ENCODE measurements at places on chromosomes 1 and 21. TPM values are rescaled to one million over a fixed set of nuclear protein-coding genes. Genes with fewer than 3 reads are reported as not detected.

Gene GSTM1
- total RNA-seq: 30.6 TPM

Gene ACBD6
- 23.3 TPM for total RNA-seq

Gene DONSON
- 9.6 TPM for total RNA-seq

Gene SH3BGR
- total RNA-seq: 19.7 TPM

Gene OR2L8
- not detected for total RNA-seq

Gene YBX1
- 511 TPM for total RNA-seq

Gene CCDC30
- total RNA-seq: 2.2 TPM

Gene EFNA3
- 2.1 TPM for total RNA-seq

Gene AMY1C
- total RNA-seq: not detected

Gene DCDC2B
- total RNA-seq: not detected

Gene KPRP
- not detected for total RNA-seq

Gene GJA8
- total RNA-seq: not detected

Gene TENT5C
- total RNA-seq: 37.4 TPM

Gene MORC3
- total RNA-seq: 29.9 TPM

Gene OR10J1
- not detected for total RNA-seq

Gene ASCL5
- not detected for total RNA-seq

Gene C1orf232
- total RNA-seq: not detected

Gene GREM2
- total RNA-seq: 5.1 TPM

Gene ZBTB8OS
- total RNA-seq: 40.9 TPM

Gene SYPL2
- 0.34 TPM for total RNA-seq

Gene DTL
- total RNA-seq: 1.4 TPM

Gene FUBP1
- 97.8 TPM for total RNA-seq

Gene NBPF10
- total RNA-seq: 4.8 TPM

Gene GBP3
- 176 TPM for total RNA-seq

Gene PRPF38B
- 32.8 TPM for total RNA-seq

Gene HNRNPU
- 260 TPM for total RNA-seq

Gene VWA1
- 89.4 TPM for total RNA-seq

Gene TAS1R3
- total RNA-seq: 0.57 TPM

Gene PTGS2
- total RNA-seq: 8.4 TPM

Gene KRTAP10-1
- total RNA-seq: not detected

Gene AVPR1B
- total RNA-seq: 0.72 TPM

Gene FBLIM1
- total RNA-seq: 268 TPM

Gene MROH9
- not detected for total RNA-seq

Gene RUNX1
- total RNA-seq: 29.4 TPM

Data from mucosa of descending colon (tissue), 3 donors.